ENCODE measurements at places on chromosomes 11 and 22.

GRCh38 chr11:64851831-64852351 lies 7.4 kb upstream of the CDC42BPG start:
- DNase-seq, result no peak

DNA sequence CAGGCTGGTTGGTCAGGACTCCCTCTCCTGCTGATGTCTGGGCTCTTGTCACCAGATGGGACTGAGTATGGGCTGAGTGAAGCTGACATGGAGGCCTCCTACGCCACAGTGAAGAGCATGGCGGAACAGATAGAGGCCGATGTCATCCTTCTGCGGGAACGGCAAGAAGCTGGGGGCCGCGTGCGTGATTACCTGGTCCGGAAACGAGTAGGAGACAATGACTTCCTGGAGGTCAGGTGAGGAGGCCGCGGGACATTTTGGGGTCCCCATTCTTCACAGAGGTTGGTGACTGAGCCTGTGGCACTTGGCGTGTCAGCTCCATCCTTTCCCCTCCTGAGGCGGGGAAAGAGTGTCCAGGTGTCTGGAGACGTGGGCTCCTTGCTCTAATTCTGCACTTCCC lies 10.1 kb downstream of the GTPBP1 start:
- DNase-seq, result no peak

- no peak for DNase-seq
These were observed 107.8 kb downstream of the CD44 start for GRCh38 chr11:35246745-35247144.

DNA sequence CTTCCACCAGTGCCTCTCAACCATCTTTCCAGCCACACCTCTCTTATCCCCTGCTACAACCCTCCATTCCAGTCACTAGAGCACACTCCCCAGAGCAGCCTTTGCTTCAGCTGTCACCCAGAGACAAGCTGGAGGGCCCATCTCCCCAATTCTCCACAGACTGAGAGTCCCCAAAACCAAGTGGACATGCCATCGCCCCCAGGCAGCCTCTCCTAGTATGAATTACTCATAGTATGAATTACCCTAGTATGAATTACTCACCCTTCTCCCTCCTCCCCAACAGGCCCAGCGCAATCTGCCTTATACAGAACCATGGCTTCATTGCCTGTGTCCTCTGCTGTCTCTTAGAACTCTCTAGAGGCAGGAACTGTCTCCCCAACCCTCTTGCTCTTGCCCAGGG lies 24.8 kb downstream of the MYH9 start:
- no peak for DNase-seq

GRCh38 chr11:107359701-107360100 lies 97.9 kb downstream of the CWF19L2 start:
- DNase-seq, result no peak

GRCh38 chr11:80650966-80651365 lies 1210.1 kb upstream of the TENM4 start:
- DNase-seq, result no peak

DNA sequence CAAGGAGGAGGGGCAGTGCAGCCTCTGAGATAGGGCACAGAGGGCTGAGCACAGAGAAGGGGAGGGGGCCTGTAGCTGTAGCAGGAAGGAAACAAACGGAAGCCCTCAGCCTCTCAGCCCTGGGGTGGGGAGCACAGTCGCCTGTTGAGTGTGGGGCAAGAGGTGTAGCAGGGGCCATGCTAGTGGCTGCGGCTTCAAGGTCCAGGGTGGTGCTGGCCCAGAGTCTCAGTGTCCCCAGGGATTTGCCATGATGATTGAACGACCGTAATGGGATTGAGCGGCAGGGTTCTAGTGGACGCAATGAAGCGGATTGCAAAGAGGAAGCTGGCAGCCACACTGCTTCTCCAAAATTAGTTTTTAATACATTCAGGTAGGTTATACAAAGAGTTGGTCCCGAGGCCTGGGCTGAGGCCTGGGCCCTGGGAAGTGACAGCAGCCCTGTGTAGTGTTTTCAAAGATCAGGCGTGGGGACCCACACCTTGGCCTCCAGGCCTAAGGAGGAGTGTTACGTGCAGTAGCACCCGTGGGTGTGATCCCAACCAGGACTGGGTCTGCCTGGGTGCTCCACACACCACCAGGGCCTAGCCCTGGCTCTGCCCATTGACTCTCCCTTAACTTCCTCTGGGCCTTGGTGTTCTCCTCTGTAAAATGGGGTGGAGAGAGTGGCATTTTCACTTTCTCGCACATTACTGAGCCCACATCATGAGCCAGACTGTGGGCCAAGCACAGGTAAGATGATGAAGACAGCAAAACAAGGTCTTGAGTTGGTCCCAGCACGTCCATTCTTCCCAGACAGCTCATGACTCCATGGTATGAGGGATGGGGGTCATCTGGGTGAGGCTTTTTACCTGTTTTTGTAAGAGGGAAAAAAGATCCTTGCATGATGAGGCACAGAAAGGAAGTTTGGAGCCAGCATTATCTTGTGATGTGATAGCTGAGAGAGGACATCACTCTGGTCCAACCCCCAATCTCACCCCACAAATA lies 13.1 kb downstream of the LRRC32 start:
- no peak for DNase-seq

GRCh38 chr11:45895553-45896259 lies 10.3 kb downstream of the MAPK8IP1 start:
- DNase-seq, result no peak

DNA sequence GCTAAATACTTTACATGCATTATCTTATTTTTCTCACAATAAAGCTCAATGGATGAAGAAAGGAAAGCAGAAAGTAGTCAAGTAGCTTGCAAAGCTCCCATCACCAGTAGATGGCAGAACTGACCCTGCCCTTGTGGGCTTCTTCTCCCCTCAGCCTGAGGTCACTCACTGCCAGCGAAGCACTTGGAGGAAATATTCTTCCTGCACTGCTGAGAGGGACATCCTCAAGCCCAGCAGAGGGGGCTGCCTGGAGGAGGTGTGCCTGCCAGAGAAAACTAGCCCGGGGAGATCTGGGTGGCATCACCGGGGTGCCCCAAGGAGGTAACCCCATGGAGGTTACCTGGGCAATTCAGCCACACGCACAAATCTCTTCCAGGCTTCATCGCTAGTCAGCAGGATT lies 6.6 kb downstream of the APOL4 start:
- peak; percentile 28 for DNase-seq

GRCh38 chr22:29126670-29127395 lies 54.0 kb downstream of the KREMEN1 start:
- DNase-seq, result no peak

- DNase-seq, result no peak
These were observed 19.6 kb upstream of the MICAL2 start for GRCh38 chr11:12090761-12091258.

- no peak for DNase-seq
These were observed 37.5 kb upstream of the TSKU start for GRCh38 chr11:76745561-76746207.

DNA sequence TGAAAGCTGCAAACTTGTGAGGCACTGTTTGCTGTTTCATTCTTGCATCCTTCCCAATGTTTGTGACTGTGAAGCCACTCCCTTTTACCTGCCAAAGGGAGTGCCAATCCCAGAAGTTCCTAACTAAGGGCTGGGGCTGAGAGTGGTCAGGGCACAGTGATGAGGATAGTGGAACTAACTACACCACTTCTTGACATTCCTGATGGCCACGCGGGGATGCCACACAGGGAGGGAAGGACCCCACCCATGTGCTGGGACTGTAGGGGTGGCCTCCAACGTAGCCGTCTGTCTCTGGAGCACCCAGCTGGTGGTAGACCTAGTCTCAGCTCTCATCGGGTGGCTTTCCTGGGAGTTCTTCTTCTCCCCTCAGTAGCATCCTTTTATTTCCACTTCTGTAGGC lies 335.5 kb downstream of the CADM1 start:
- DNase-seq, result no peak

GRCh38 chr11:69373251-69373635 lies 79.3 kb downstream of the MYEOV start:
- no peak for DNase-seq

DNA sequence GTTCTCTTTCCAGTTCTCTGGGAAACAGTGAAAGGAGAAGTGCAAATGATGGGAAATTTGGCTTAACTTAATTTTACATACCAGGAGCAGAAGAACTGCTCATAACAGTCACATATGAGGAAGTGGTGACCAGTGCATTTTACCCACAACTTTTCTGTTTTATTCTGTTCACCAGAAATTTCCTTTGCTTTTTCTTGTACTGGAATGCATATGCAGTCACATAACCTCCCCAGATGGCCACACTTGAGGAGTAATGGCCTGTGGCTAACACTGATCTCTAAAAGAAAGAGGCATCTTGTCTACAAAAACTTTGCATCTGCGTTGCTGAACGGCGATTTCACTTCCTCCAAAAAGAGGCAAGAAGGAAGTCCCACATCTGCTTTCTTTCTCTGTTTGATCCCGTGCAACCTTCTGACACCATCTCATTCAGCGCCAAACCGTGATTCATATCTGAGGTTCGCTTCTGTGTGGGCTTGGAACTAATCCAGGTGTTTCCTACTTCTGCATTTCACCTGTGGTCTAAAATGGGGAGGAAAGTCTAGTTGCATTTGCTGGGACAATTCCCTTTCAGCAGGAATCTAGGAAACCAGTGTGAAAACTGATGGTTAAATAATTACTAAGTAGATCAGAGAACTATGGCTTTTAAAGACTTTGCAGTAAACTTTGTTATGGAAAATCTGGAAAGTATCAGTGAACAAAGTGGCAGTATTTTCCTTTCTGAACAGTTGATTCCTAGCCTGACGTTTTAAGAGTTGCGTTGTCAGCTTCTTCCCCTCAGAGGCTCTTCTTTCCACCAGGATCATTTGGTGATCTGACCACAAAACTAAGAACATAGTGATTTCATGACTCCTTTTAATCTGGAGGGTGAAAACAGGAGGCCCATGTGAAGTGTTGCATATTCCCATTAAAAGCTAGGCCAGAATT lies 4.2 kb upstream of the MPEG1 start:
- DNase-seq, result peak; percentile 44

DNA sequence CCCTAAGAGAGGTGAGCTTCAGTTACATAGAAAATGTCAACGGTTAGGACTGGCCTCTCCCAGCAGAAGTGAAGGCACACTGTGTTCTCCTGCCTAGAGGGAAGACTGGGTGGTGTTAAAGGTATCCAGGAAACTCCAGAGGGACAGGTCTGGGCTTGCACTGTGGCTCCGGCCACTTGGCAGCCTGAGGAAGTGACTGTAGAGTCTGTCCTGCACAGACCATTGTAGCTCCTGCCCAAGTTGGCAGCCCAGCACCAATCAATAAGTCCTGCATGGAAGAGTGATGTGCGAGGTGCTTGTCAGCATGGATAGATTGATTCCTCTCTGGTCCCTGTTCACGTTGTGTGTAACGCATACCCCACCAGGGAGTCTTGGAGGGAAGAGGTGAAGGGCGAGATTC lies 284.8 kb downstream of the TENM4 start:
- DNase-seq, result no peak

DNA sequence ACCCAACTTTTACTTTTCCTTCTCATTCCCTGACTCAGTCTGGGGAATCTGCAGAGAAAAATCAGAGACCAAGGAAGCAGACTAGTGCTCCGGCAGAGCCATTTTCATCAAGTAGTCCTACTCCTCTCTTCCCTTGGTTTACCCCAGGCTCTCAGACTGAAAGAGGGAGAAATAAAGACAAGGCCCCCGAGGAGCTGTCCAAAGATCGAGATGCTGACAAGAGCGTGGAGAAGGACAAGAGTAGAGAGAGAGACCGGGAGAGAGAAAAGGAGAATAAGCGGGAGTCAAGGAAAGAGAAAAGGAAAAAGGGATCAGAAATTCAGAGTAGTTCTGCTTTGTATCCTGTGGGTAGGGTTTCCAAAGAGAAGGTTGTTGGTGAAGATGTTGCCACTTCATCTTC lies 37.2 kb downstream of the KMT2A start:
- DNase-seq, result no peak

GRCh38 chr11:117094776-117095175 lies 3.5 kb downstream of the SIK3 start:
- no peak for DNase-seq

- peak; percentile 46 for DNase-seq
These were observed 94.2 kb upstream of the TBCEL start for GRCh38 chr11:120929664-120930154.

Measured in GM19239 (cell line).